ENCODE measurements at places on chromosomes 4 and X.

- DNase-seq = no peak
Measured at GRCh38 chr4:143344041-143344440, 7.4 kb downstream of the GAB1 start.

GRCh38 chr4:1550122-1551070 is 133.7 kb downstream of the FAM53A start:
- DNase-seq = no peak

DNA sequence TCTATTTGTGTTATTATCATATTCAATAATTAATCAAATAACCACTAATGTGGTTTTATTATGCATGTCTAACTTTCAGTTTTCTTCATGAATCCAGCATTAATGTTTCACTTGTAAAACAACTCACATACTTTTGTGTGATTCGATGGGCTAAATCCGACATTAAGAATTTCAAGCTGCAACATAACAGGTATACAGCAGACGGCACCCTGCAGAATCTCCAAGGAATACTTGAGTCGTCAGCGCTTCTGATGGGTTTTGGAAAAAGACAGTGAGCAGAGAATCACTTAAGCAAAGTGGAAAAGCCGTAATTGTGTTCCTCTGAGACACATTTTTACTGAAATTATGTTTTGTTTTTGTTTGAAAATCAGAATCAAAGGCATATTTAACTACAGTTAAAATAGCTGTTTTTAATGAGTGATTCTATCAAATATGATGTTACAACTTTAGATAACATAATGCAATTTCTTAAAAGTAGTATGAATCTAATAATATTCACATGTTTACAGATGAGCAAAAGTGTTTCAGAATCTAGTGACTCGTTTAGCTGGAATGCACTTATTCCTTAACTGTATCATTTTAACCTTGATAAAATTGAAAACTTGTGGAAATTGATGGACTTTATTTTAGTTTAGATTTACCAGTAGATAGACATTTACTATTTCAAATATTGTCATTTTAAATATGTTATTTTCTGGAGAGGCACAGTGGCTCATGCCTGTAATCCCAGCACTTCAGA is 514.8 kb downstream of the CCSER1 start:
- no peak for DNase-seq

GRCh38 chr4:120692964-120693363 is 229.6 kb downstream of the PRDM5 start:
- DNase-seq = no peak

- no peak for DNase-seq
Measured at GRCh38 chr4:8765084-8765483, 106.6 kb downstream of the HMX1 start.

- no peak for DNase-seq
Measured at GRCh38 chr4:187617113-187617512, 378.5 kb upstream of the ZFP42 start.

DNA sequence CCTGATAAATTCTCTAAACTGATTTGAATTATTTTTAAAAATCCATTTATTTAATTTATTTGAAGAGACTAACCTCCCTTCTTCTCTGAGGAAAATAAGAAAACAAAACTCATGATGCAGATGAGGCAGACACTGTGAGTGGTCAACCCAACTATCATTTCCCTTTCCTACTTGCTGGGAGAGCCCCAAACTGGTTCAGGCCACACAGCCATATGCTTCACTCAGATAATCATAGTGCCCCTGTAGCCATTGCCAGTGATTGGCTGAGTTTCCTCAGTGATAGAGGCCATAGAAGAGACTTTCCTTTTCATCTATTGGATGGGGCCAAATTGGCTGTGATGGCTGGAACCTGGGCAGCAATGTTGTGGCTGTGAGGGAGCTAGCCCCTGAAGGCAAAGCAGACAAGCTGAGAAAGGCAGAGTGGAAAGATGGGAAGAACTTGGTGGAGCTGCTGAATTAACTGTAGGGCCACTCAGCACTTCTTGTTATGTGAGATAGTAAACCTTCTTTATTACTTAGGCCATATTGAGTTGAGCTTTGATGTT is 49.8 kb downstream of the RAB33B start:
- DNase-seq = no peak

DNA sequence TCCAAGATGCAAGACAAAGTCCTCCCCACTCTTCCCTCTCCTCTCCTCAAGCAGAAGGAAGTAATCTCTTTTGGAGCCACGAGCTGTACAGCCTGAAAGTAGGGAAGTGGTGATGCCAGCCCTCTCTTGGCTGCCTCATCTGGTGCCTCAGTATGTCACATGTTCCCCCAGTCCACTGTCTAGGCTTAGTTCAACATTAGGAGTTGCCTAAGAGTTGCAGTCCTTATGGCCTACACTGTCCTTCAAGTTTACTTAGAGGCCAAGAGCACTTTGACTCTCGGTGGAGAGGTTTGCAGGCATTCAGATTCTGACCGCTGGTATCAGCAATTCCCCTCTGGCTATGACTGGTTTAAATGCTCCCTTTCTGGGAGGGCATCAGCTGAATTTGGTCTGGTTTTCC is 735.6 kb downstream of the GLUD2 start:
- DNase-seq = no peak

GRCh38 chrX:101442085-101442484 is 34.1 kb downstream of the HNRNPH2 start:
- DNase-seq = no peak

GRCh38 chr4:41670530-41670929 is 78.0 kb downstream of the PHOX2B start:
- DNase-seq = no peak

- no peak for DNase-seq
Measured at GRCh38 chr4:39699687-39700409, 1.9 kb downstream of the UBE2K start.

DNA sequence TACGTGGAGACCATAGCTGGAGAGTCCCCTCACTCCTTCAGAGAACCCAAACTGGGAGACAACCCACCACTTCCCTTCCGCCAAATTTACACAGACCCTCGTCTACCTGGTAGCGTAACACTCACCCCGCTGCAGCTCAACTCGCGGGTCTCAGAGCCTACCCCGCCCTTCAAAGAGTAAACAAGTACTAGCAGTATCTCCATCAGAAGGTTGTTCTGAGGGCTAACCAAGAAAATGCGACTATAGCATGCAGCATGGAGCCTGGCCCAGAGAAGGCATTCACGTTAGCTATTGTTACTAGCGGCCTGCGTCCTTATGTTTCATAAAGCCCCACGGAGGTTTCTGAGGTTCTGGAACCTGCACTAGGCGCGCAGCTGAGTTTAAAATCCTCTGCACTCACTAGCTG is 531 bp upstream of the MANBA start:
- no peak for DNase-seq

DNA sequence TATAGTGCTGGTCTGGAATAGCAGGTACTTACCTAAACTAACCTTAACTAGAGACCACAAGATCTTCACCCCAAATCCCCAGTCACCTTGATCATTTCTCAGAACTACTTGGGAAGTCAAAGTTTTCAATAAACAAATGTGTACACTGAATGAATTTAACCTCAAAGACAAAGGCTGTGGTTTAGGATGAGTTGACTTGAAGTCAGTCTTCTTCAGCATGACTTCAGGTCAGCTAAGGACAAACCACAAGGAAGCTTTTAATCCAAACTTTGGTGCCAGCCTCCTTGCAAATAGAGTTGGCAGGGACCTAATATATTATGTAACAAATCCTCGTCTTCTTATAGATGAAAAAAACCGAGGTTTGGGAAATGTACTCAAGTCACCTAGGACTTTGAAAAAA is 21.2 kb upstream of the VCX2 start:
- DNase-seq = no peak

DNA sequence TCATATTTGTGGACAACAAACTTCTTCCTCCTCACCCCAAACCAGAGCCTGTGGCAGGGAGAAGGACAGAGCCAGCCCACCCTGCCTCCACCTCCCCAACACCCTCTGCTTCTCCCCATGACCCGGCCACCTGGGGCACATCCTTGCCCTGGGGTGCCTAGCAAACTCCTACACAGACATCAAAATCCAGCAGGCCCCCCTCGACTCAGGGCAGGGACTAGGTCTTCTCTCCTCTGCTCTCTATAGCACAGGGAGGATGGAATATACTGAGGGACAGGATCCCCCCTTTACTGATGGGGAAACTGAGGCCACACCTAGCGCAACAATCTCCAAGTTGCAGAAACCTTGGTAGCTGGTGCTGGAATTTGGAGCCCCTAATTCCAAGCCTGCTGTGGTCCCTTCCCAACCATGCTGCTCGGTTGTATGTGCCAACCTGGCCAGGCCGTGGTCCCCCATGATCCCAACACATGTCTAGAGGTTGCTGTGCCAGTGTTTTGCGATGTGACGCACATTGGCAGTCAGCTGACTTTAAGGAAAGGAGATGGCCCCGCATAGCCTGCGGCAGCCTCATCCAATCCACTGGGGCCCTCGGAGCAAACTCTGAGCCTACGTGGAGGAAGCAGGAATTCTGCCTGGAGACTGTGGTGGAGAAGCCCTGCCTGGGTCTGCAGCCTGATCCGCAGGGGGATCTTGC is 53.9 kb upstream of the ADRA2C start:
- no peak for DNase-seq

DNA sequence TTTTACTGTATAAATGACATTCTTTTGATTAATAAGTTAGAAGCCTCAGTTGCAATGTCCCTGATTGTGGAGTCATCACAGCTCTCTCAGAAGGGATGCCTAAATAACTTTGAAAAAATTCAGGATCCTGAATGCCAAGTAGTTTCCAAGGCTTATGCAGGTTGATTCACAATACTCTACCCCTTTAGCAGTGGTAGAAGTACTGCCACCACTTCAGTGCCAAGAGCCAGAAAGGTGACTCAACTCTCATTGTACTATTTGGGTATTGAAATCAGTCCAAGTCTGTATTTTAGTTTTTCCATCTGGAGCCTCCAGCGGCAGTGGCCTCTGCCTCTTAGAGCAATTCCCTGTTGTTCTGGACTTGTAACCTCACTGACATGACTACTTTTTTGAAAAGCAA is 320.1 kb upstream of the NDST4 start:
- DNase-seq = no peak

DNA sequence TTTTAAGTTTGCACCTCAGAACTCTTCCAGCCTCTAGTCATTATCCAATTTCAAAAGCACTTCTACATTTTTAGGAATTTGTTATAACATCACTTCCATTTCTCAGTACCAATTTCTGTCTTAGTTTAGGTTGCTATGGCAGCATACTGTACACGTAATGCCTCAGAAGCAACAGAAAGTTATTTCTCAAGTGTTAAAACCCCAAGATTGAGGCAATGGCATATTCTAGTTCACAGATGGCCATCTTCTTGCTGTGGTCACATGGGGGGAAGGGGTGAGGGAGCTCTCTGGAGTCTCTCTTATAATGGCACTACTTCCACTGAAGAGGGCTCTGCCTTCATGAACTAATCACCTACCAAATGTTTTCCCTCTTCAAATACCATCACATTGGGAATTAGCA is 220.3 kb upstream of the CTSO start:
- DNase-seq = no peak

GRCh38 chr4:75708218-75708691 is 16.1 kb upstream of the USO1 start:
- DNase-seq = no peak

GRCh38 chr4:74206088-74206825 is 48.3 kb downstream of the MTHFD2L start:
- no peak for DNase-seq

DNA sequence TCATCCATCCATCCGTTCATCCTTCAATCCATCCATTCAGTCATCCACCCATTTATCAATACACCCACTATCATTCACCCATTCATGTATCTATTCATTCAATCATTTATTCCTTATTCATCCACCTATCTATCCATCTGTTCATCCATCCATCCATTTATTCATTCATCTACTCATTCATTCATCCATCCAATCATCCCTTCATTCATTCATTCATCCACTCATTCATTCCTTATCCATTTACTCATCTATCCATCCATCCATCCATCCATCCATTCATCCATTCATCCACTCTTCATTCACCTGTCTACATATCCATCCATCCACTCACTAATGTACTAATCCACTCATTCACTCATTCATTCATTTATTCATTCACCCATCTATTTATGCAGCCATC is 9.5 kb downstream of the P2RY8 start:
- DNase-seq = no peak

DNA sequence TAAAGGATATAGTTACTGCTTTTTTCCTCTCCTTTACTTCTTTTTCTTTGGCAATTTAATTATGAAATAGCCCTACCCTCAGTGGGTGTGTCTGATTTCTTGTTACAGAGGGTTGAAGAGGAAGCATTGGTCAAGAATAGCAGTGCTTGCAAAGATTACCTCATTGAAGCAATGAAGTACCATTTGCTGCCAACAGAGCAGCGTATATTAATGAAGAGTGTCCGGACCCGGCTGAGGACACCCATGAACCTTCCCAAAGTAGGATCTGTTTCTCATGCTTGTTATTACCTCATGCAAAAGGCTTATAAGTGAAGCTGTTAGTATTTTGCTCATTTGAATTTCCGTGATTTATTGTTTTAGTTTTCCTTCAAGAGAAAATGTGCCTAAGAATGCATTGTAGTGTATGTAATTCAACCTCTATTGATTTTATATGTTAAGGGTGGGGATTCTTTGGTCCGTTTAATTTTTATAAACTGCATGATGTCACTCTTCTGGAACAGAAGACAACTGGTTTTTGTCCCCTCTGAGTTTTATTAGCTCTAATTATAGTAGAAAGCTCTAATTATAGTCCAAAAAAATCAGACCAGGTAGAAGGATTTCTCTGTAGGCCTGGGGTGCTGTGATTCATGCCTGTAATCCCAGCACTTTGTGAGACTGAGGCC is 27.9 kb upstream of the MSMO1 start:
- no peak for DNase-seq

DNA sequence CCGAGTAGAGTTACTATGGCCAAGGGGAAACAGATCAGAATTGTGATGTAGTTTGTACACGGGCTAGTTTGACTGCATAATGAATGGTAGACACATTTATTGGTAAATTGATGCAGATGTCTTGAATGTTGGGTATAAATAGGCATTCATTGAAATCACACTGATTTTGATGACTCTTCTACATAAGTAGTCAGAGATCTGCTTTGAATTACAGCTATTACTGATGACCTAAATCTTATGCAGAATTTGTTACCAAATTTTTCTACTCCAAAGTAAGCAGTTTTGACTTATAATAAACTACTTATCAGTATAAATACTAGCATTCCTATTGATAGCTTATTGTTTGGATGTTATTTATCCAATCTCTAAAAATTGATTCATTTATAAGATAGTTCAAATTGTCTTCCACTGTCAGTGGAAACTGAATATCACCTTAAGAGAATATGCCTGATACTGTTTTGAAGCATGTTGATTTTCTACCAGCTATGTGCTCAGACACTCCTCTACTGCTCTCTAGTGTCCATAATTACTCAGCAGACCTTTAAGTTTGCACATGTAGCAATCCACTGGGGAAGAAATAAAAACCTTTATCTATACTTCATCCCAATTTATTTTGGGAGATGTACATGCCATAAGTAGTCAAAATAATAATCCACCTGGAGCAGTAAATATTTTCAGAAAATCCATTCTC is 120.3 kb downstream of the RASL11B start:
- DNase-seq = peak; percentile 17

GRCh38 chr4:55410431-55410830 is 14.7 kb downstream of the TMEM165 start:
- DNase-seq = no peak
